ENCODE measurements at places on chromosomes 5 and 9.
A peak's percentile ranks its signal among the peaks of the same experiment; 100 is the strongest.

DNA sequence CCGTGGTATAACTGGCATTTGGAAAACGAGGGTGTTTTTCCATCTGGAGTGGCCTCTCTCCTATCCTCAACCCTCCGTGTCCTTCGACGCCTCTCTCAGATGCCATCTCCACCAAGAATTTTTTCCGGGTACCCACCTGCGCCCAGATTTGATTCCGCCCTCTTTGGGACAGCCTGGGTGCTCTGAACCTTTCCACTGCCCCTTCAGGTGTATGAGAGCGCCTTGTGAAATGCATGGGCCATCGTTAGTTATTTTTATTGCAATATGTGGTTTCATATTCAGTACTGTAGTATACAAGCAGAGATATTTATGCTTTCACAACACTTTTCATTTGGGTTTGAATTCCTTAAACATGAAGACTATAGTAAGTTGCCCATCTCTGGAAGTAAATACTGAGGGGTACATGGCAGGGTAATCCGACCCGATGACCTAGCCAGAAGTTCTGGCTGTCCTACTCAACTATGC is 78.2 kb upstream of the IFNE start:
- DNase-seq: no peak

GRCh38 chr9:23492126-23493002 is 333.7 kb downstream of the ELAVL2 start:
- peak; percentile 19 for DNase-seq

DNA sequence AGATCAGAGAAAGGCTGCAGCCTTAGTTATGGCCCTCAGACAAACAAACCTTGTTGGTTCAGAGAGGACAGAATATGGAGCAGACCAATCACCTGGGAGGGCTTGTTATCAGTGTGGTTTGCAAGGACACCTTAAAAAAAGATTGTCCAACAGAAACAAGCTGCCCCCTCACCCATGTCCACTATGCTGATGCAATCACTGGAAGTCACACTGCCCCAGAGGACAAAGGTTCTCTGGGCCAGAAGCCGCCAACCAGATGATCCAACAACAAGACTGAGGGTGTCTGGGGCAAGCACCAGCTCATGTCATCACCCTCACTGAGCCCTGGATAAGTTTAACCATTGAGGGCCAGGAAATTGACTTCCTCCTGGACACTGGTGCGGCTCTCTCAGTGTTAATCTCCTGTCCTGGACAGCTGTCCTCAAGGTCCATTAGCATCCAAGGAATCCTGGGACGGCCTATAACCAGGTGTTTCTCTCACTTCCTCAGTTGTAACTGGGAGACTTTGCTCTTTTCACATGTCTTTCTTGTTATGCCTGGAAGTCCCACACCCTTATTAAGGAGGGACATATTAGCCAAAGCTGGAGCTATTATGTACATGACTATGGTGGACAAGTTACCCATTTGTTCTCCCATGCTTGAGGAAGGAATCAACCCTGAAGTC is 36.9 kb upstream of the TBCA start:
- DNase-seq: no peak

- no peak for DNase-seq
These were observed 6.1 kb downstream of the ST6GALNAC4 start for GRCh38 chr9:127910613-127911205.

DNA sequence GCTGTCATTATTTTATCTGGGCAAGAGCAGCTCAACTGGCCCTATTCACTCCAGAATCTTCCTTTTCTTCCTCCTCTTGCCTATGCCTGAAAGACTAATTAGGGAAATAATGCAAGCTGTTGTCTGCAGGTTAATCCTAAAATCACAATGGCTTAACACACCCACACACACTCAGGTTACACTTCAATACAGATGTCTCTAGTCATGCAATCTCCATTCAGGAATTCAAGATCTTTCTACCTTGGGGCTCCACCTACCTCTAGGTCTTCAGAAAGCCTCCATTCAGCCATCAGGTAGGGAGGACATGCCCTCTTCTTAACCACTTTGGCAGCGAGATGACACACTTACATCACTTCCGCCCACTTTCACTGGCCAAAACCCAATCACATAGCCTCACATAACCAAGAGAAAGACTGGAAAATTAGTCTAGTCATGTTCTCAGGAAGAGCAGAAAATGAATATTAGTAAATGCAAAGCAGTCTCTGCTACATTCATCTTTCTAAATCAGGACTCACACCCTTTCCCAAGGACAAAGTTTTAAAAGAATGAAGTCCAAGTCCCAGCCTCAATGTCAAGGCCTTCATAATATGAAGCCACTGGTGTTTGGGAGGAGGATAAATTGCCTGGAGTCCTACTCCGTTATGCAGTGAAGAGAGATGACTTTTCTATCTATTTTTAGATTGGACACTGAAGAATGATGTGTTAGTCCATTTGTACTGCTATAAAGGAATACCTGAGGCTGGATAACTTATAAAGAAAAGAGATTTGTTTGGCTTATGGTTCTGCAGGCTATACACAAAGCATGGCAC is 428.1 kb downstream of the EFNA5 start:
- no peak for DNase-seq

DNA sequence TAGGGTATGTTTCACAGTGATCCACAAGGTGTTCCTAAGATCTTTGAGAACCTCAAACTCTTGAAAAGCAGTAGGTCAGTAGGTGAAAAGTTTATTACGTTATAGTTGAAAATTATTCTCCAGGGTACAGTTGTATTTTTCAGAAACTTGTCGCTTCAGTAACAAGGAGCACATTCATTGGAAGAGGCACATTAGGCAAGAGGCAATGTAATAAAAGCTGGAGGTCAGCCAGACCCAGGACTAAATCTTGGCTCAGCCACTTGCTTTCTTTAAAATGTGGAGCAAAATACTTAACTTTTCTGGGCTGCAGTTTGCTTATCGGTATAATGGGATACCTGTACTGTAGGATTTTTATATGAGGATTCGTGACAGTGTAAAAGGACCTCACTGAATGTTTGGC is 45.6 kb downstream of the TLE4 start:
- DNase-seq: no peak

DNA sequence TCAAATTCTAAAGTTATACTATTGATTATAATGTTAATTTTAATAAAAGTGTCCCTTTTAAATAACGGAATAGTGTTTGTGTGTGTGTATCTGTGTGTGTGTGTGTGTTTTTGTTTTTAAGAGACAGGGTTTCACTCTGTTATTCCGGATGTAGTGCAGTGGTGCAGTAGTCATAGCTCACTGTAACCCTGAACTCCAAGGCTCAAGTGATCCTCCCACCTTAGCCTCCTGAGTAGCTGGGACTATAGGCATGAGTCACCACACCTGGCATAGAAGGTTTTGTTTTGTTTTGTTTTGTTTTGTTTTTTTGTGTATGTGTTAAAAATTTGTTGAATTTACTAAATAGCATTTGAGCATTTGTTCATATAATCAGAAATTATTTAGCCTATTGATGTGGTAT is 64.6 kb downstream of the YTHDC2 start:
- no peak for DNase-seq

- no peak for DNase-seq
These were observed 5.5 kb downstream of the MYORG start for GRCh38 chr9:34370970-34371880.

DNA sequence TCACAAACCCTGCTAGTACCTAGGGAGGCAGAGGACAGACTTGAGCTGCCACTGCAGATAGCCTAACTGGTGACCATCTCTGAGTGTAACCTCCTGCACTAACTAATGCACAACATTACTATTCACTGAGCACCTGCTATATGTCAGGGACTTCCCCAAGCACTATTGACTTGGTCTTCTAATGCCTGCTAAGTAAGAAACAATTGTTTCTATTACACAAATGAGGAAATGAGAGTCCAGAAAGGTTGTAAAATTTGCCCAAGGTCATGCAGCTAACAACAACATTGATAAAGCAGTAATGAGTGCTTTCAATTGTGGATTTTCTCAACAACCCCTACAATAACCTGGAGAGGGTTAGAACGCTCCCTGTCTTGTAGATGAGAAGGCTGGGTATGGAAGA is 183.7 kb downstream of the ZNF462 start:
- no peak for DNase-seq

GRCh38 chr9:21317956-21318923 is 13.1 kb upstream of the IFNA5 start:
- DNase-seq: peak; percentile 52

DNA sequence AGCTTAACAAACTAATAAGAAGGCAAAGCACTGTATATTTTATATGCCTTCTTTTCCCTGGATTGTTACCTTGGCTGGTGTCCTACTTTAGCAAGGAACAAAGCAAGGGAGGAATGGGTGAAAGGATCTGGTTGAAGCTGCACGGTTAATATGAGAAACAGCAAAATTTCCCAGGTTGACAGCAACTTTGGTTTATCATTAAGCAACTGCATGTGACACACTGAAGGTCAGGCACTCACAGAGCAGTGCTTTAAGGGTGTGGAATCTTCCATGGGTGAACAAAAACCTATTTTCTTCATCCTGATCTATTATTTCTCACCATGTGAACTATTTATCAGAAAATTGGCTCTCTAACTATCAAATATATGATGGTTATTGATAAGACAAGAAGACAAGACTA is 109.0 kb upstream of the ATP10B start:
- DNase-seq: no peak

DNA sequence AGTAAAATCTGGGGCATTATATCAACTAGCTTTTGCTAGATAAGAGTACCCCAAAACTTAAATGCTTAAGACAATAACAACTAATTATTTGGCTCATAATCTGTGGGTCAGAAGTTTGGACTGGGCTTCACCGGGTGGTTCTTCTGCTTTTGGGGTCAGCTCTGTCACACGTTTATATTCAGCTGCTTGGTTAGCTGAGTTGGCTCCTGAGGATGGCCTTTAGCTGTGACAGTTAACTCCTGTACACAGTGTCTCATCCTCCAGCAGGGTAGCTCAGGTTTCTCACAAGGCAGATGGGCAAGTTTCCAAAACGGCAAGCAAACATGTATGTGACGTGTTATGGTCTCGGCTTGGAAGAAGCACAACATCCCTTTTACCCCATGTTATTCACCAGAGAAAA is 488.2 kb downstream of the TLE4 start:
- no peak for DNase-seq

DNA sequence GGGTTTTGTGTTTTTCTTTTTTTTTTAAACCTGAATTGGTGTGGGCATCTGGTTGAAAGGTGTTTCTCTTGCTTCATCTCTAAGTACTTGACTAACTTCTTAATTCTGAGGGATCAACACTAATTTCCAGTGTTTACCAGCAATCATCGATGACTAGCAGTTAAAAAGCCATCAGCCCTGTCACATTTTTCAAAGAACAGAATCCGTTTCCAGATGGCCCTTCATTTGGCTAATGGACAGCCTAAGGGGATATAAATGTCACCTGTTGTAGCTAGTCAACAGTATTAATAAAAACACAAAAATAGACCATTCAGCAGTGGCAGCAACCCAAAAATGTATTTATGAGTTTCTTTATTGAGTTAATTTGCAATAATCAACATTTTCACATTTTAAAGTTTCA is 1076.5 kb downstream of the MAT2B start:
- DNase-seq: no peak

- no peak for DNase-seq
These were observed 34.1 kb downstream of the LMX1B start for GRCh38 chr9:126647585-126648411.

DNA sequence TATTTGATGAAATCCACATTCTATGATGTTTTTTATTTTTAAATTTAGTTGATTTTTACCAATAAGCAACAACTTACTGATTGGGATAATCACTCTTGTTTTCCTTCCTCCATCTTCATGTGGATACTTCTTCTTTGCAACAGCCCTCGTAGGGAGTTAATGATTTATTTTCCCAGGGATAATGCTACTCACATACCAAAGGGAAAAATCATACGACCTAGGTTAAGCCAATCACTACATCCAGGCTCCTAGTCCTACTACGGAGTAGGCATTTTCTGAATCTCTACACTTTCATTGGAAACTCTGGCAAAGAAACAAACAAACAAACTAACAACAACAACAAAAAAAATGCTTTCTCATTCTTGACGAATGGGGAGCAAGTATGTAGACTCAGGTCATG is 663.4 kb downstream of the PTPRD start:
- DNase-seq: no peak

GRCh38 chr5:98168871-98169270 is 604.6 kb upstream of the RGMB start:
- DNase-seq: no peak

DNA sequence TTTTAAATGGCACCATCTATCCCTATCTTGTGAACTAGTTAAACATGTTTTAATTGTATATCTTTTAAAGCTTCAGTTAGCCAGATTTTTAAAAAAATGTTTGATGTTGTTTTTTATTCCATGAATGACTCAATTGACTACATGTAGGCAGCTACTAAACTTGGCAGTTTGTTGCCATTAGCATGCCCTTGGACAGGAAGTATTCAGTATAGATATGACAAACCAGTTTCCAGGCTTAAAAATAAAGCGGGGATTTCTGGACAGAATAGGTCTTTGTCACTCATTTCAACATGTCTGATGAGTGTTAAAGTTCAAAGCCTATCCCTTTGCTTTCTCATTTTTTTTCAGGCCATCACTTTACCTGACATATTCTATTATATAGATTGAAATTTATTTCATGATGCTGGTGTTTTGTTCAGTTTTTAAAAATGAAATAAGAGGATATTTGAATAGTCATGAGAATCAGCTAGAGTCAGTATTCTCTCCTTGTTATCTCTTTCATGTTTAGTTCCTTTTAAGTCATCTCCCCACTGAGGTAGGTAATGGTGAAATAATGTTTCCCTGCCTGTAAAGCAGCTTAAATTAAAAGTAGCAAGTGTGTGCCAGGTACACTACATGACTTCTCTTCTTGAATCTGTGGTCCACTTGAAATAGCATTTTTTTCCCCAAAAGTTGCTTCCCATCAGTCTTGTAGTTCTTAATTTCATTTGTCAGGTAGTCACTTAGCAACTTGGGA is 11.9 kb downstream of the TNFAIP8 start:
- DNase-seq: peak; percentile 92

GRCh38 chr5:58239731-58240130 is 220.2 kb downstream of the PLK2 start:
- DNase-seq: no peak

DNA sequence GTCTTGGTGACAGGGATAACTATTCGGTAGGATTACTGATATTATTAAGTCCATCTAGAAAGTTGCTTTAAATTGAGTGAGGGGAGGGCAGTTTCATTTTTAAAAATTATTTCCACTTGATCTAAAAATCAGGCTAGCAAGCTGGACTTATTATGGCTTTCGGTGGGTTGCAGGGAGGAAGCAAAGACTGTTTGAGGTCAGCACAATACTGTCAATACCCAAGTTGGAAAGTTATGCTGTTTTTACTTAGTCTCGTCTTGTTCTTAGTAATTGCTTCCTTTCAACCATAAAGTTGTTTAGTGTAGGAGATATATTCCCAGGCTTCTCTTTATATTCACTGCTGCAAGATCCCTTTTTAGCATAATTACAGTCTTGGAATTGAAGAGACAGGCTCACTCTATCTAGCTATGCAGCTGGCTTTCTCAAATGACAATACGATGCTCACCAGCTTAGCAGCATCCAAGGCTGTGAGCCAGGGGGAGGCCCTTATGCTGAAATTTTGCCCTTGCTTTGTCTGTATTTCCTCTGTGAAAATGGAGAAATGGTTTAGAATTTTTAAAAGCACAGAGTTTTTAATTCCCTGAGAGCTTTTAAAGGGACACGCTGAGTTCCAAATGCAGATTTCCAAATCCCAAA is 68.2 kb upstream of the APC start:
- no peak for DNase-seq

All from inflammatory macrophage treated with lipopolysaccharide for 4 hours (primary cell).